Hindlimb muscle (tissue), 1 donor: ENCODE measurements at places on chromosomes 16 and 17.
A peak's percentile ranks its signal among the peaks of the same experiment; 100 is the strongest.

DNA sequence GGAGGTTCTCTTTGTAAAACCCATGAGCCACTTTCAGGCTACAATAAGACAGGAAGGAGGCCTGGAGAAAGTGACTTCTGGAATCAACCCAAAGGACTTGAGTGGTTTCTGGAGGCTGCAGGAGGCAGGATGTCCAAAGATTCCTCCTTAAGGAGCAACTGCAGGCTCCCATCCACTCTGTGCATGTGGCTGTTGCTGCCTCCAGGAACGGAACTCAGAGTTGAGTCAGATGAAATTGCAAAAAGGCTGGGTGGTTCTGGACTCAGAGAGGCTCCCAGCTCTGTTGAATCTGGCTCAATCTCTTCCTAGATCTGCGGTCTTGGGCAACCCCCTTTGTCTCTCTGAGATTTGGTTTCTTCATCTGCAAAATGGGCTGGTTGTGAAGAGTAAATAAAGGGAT, 197.1 kb downstream of the SHISA9 start:
- no peak for DNase-seq

DNA sequence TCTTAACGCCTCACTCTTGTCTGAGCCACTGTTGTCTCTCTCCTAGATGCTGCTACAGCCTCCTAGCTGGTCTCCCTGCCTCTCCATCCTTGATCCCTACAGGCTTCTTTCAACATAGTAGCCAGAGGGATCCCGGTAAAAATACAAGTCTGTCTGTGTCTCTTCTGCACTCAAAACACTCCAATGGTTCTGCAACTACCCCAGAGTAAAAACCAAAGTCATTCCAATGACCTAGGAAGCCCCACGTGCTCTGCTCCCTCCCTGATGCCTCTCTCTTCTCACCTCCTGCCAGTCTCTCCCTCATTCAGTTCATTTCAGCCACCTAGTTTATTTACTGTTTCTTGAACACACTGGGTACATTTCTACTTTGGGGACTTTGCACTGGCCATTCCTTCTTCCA, 135.2 kb downstream of the NPIPB5 start:
- no peak for DNase-seq

GRCh38 chr16:82062645-82063058, 27.6 kb downstream of the HSD17B2 start:
- DNase-seq: no peak

DNA sequence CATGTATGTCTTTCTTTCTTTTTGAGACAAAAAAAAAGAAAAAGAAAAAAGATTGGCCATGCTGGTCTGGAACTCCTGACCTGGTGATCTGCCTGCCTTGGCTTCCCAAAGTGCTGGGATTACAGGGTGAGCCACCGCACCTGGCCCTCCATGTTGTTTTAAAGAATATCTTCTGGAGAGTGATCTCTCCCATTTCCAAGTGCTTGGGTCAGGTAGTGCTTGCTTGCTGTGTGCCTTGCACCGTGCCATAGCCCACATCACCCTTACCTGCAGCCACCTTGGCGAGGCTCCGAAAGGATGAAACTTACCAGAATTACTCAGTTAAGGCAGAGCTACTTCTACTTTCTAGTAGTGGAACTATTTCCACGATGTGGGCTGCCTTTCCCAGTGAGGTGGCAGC, 19.0 kb upstream of the KDM6B start:
- DNase-seq: no peak

GRCh38 chr17:66975188-66975587, 10.7 kb downstream of the CACNG4 start:
- DNase-seq: no peak

GRCh38 chr16:88064011-88064888, 113.0 kb downstream of the BANP start:
- no peak for DNase-seq

GRCh38 chr17:28973425-28973824, 22.1 kb upstream of the PHF12 start:
- no peak for DNase-seq

DNA sequence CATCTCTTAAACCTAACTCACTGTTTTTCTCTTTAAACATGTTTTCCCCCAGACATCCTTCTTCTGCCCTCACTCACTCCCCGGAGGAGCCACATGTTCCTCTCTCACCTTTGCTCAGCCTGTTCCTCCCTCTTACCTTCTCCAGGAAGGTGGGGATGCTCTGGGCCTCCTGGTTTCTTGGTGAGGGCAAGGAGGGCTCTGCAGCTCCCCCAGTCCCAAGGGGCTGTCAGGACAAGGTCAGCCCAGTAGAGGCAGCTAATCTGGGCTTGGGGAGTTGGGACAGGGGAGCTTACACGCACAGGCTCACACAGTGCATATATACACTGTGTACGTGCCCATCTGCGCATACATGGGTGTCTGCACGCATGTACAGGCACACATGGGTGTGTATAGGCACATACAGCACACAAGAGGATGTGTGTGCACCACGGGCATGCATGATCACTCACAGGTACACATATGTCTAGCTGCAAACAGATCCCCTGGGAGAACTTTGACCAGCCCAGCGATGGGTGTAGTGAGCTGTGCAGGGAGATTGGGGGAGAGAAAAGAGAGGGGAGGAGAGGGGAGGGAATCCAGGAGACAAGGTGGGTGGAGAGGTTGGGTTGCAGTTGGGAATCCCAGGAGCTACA, 28.6 kb upstream of the SPNS3 start:
- DNase-seq: no peak

GRCh38 chr16:28522792-28523191, 16.0 kb downstream of the NUPR1 start:
- DNase-seq: no peak

DNA sequence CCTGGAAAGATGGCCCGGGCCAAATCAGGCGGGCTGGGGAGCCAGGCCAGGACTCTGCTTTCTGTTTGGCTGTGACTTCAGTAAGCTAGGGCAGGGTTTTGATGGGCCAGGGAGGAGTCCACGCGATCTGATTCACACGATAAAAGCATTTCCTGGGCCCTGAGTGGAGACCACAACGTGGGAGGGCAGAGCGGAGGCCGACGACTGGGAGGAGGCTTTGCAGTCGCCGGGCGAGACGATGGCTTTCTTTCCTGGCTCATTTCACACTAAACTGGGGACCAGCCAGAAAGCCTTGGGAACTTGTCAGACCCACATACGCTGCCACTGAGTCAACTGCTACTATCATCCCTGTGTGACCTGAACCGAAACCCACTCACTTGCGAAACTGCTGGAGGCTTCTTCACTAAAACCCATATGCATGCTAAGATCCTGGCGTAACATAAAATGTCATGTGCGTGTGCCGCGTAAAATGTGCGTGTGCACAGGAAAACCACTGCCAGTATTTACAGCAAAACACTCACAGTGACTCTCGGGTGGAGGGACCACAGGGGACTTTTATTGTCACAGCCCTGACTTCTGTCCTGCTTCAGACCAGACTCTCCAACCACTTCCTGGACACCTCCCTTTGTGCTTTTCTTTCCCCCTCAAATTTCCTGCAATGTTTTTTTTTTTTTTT, 14.2 kb upstream of the RHBDF2 start:
- peak; percentile 67 for DNase-seq

GRCh38 chr17:36824678-36825101, 112.6 kb upstream of the LHX1 start:
- no peak for DNase-seq

DNA sequence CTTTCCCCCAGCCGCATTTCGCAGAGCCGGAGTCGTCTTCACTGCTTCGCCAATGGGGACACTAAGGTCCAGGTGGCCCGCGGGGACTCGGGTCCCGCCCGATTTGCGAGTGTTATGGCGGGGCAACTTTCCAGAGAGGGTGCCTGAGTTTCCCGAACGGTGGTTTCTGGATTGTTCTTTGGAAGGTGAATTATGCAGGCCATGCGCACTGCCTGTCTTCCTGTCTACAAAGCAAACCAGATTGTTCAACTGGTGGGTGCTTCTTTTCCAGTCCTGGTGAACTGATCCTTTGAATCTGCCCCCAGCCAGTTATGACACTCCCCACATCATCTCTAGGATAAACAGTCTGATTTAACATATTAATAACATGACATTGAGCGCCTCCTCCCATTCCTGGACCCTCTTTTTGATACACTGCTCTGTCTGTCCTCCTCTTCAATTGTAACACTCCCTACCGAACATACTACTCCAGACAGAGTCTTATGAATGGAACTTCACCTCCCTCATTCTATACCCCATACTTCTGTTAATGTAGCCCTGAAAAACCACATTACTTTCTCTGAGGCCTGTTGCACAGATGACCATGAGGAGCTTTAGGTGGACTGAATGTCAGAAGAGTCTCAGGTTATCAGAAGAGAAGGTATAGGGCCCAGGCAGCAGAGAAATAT, 159.0 kb downstream of the RAB11FIP4 start:
- no peak for DNase-seq

DNA sequence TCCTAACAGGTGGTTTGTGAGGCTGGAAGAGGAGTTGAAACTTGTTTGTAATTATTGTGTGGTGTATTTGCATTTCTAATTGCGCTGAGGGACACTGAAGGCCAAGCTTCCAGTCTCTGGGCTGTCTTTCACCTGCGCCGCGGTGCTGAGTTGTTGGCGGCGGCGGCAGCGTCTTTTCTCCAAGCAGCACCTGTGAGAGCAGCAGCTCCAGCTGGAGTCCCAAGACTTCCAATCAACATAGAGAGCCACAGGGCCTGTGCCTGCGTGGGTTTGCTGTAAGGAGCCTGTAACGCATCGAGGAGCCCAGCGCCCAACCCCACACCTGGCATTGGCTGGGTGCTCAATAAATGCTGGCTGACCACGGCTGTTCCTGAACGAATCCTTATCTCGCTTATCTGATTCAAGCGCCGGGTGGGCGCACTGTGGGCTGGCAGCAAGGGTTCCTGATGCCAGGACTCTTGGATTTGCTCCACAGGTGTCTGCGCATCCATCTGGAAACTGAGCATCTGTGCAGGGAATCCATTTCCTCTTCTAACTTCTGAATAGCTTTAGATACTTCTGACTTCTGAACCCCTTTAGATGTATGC, 138.1 kb downstream of the ASIC2 start:
- no peak for DNase-seq

GRCh38 chr17:2704031-2704889, 7.3 kb downstream of the CLUH start:
- DNase-seq: no peak
